ENCODE measurements at places on chromosomes 1 and 21.

DNA sequence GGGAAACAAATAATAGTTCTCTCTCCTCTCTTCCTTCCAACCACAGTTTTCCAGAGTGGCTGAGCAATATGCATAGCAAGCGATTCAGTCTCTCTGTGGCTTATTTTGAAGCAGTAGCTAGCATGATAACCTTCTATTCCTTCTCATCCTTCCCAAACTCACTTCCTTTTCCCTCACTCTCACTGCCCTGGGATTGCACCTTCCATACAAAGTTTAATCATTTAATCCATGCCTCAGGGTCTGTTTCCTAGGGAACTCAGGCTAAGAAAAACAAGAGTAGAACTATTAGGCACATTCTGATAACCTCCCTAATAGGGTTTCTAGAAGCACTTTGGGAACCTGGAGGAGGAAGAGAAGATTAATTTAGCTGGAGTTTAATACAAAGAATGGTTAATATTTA is 97.7 kb upstream of the S1PR1 start:
- DNase-seq: no peak

GRCh38 chr1:108502138-108502537 is 52.0 kb downstream of the NBPF6 start:
- DNase-seq: no peak

DNA sequence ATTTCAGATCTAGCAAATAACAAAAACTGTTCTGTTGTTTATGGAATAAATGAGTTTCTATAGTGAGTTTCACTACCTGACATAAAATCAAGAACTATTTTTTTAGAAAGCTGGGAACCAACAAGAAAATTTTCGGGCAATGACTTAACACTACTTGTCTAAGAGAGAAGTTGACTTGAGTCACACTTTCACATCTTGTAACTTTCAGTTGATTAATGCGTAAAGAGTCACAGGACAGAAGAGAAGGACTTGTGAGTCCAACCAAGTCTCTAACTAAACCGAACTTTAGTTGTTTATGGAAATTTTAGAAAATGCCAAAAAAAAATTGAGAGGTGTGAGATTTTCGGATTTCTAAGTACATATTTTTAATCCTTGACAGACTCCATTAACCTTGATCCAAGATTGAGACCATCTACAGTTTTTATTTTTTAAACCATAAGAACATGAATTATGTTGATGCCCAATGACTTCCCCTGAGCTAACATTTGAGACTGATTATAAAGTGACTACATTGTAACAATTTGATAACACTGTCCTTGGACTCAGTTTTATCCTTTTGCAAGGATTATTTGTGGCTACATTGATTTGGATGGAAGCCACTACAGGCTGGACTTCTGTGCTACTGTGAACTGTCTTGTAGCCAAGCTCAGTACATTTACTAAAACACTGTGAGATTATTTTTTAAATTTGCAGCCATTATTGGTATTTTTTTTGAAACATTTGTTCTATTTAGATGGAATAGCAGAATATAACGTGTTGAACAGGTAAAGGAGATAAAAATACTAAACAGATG is 284.0 kb downstream of the PTPRC start:
- no peak for DNase-seq

- no peak for DNase-seq
Observed at GRCh38 chr1:88237058-88237457, 447.0 kb upstream of the PKN2 start.

DNA sequence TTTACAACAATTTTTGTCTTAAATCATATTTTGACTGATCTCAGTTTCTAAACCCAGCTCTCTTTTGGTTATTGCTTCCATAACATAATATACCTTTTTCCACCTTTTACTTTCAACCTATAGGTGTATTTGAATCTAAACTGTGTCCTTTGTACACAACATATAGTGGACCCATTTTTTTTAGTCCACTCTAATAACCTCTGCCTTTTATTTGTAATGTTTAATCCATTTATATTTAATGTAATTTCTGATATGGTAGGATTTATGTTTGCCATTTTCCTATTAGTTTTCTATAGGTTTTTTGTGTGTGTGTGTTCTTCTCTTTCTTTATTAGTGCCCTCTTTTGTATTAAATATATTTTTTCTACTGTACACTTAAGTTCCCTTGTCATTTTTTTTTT is 22.4 kb upstream of the SLAMF1 start:
- DNase-seq: no peak

- DNase-seq: no peak
Observed at GRCh38 chr1:106912131-106912530, 144.3 kb upstream of the PRMT6 start.

GRCh38 chr1:12202190-12202497 is 27.7 kb upstream of the VPS13D start:
- no peak for DNase-seq

DNA sequence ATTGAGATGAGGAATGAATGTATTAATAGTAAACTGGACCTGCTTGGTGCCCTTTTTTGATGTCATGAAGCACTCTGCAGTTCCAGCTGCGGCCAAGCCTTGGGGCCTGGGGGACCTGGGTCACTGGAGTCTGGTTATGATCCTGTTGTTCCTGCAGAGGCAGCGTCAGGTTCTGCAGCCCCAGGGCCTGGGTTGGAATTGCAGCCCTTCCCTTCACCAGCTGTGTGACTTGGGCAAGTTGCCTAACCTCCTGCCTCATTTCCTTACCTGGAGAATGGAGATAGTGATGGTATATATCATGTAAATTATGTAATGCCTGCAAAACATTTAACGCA is 9.1 kb upstream of the ATP5PO start:
- DNase-seq: no peak

- DNase-seq: no peak
Observed at GRCh38 chr1:162361349-162361748, 15.3 kb downstream of the SPATA46 start.

DNA sequence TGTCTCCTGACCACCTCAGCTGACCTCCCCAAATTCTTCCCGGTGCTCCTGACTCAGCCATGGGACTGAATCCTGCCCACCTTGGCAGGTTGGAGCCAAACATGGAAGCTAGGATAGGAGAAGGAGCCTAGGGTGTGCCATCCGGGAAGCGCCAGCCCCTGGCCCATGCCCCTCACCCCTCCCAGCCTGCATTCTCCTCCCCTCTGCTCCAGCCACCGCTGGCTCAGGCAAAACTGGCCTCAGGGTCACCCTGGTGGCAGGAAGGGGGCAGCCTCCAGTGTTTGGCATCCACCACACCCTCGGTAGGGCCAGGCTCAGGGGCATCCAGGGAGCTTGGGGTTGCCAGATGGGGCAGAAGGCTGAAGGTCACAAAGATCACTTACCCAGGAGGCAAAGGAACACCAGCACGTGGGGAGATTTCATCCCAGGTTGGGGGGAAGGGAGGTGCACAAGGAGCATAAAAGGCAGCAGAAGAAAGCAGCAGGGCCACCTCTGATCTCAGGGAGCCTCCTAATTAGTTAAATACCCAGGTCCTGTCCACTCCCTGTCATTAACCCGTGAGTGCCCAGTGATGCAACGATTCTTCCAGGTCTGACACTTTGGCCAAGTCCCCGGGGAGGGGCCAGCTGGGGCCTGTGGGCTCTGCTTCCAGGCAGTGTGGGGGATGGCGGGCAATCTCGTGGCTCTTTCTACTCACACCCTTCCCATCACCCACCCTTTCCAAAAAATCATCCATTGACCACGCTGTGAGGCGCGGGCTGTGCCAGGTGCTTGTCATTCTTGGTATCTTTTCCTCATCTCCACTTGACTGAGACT is at the start of gene PLA2G2E:
PLA2G2E (minus strand) TSS at position 481 of the 816 bp plus-strand sequence; CDS start at position 423, 58 bp downstream.
- DNase-seq: no peak

- DNase-seq: no peak
Observed at GRCh38 chr1:93574511-93574910, 107.1 kb downstream of the BCAR3 start.

DNA sequence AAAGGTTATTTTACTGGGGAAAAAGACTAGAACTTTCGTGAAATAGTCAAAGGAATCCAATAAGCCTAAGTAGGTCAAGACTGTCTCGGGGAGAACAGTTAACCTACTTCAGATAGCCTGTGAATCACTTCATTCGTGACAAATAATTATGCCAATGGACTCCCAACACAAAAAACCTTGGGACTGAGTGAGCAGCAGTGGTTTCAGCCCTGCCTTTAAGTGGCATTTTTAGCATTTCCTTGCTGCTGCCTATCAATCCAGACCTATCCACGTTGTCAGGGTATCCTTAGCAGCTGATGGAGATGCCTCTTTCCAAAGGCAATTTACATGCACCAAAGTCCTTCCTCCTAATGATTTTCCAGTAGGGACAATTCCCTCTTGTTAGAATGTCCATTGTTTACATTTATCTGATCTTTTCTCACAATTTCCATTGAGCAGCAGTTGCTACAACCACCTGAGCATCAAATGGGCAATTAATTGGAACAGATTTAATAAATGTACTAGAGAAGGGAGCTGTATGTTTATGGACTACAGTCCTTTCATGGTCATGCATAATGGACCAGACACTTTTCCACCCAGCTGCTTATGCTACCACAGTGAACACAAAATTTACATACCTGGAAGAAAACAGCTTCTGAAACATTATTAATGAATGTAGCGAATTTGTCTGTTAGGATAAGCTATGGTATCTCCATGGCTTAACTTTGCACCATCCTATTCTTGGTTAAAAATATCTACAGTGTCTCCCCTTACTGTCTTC is 75.8 kb downstream of the TM2D1 start:
- no peak for DNase-seq

- peak; percentile 55 for DNase-seq
Observed at GRCh38 chr1:156618853-156619581, at the start of gene HAPLN2. TSS of gene HAPLN2 (plus strand) at chr1:156619415. CDS start at chr1:156623491, 4,076 bp downstream.

- no peak for DNase-seq
Observed at GRCh38 chr1:203276916-203277545, 28.3 kb upstream of the BTG2 start.

DNA sequence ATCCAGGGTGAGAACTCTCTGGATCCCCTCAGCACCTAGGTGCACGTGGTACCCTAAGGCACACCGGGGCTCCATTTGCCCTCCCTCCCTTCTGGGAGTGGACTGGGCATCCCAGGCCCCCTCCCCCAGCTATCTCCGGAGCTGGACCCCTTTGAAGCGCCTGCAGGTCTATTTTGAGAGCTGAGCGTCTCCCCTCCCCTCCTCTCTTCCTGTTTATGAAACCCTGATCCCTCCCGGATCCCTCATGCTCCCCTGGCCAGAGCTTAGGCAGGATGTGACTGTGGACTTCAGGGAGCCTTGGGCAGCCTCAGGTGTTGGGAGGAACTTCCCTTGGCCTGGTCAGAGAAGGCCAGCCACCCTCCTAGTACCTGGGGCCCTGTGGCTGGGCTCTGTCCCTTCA is 10.2 kb downstream of the RPS6KA1 start:
- DNase-seq: no peak

DNA sequence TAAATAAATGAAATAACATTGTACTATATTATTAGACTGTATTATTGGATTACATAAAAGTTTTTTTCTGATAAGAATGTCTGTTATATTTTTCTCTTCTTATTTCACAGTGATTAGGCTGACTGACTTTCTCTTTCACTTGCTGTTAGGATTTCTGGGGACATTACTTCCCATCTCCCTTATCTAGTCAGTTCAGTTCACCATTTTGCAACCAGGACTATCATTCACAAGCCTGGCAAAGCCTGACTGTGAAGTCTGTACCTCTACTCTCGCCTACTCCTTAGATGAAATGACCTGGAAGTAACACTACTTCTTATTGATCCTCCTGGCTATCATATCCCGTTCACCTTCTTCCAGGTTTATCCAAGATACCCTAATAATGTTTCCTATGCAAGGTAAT is 676.6 kb downstream of the USP25 start:
- DNase-seq: no peak
